ENCODE measurements at places on chromosomes 16 and 17.
A peak's percentile ranks its signal among the peaks of the same experiment; 100 is the strongest.

GRCh38 chr17:69579961-69580677, 165.6 kb downstream of the MAP2K6 start:
- DNase-seq: no peak

GRCh38 chr16:62386411-62386810, 350.2 kb upstream of the CDH8 start:
- DNase-seq: no peak

DNA sequence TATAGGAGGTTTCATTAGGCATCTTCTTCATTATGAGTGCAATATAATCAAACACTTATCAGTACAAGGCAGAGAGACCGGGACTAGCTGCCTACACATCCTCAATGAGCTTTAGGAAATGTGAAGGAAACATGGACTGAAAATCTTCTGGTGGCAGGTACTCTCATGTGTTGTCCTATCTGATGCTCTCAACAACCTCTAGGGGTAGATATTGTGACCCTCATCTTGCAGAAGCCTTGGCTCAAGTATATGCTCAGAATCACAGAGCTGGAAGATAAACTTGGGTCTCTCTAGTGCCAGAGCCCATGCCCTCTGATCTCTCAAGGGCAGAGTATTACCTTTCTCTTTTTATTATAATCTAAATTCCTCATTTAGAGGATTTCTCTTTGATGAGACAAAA, 181.6 kb upstream of the C17orf78 start:
- no peak for DNase-seq

DNA sequence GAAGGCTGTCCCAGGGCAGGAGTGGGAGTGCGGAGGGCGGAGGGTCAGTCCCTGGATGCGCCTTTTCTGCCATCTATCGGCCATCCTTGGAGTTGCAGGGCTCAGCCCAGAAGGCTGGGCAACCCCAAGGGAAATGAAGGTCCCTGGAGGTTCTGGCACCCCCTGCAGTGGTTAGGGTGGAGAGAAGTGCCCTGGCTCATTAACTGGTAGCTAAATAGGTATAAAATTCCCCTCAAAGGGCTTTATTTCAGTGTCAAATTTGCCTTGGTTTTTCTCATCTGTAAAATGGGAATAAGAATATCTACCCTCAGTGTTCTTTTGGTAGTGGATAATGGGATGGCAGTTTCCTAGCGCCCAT, 22.4 kb downstream of the C17orf75 start:
- peak; percentile 77 for DNase-seq

DNA sequence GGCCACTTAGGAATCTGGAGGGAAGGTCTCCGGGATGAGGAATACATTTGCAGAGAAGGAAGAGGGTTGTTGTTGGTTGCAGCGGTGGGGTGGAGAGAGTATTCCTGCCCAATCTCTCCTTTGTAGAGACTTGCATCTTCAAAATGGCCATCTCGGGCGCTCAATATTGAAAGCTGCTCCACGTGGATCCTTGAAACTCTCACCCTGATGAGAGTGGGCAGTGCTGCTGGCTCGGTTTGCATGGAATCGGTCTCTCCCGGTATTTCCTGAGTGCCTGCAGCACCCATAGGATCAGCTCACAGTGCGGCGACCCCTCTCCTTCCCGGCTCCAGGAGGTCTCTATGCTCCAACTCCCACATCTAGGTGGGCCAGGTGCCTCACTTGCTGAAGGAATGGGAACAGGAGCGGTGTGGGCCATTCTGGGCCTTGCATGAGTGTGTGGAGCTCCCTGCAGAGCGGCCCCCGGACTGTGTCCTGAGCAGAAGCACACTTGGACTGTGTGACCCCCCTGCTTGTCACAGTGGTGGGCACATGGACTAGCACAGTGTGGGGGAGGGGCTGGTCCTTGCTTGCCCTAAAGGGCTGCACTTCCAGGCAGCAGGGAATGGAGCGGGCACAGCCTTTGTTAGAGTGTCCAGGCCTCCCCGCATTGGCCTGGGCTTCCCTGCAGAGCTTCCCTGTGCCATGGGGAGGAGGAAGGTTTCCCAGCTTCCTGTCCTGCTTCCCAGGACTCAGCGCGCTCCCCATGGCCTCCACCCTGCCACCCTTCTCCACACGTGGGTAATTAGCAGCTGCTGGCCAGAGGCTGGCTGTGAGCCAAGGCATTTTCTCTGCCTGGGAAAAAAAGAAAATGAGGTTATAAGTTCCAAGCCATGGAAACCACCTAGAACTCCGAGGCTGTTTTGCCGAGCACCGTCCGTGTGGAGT, 139.3 kb downstream of the IRF8 start:
- DNase-seq: no peak

DNA sequence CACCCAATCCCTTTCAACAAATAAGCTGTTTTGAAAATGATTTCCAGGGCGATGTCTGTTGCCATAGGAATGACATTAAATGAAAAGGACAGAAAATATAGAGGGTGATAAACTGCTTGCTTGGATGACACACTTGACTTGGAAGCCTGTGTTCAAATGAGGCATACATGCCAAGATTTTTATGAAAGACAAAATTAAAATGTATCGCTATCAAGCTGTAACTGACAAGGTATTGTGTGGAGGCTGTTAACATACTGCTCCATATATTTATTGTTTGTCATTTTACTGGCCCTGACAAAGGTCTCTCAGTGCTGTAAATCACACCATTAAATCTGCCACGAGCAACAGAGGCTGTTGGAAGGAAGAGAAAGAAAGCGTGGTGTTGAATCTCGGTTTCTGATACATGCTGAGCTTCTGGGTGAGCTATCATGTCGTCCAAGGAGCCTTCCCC, 456.2 kb upstream of the SALL1 start:
- no peak for DNase-seq

DNA sequence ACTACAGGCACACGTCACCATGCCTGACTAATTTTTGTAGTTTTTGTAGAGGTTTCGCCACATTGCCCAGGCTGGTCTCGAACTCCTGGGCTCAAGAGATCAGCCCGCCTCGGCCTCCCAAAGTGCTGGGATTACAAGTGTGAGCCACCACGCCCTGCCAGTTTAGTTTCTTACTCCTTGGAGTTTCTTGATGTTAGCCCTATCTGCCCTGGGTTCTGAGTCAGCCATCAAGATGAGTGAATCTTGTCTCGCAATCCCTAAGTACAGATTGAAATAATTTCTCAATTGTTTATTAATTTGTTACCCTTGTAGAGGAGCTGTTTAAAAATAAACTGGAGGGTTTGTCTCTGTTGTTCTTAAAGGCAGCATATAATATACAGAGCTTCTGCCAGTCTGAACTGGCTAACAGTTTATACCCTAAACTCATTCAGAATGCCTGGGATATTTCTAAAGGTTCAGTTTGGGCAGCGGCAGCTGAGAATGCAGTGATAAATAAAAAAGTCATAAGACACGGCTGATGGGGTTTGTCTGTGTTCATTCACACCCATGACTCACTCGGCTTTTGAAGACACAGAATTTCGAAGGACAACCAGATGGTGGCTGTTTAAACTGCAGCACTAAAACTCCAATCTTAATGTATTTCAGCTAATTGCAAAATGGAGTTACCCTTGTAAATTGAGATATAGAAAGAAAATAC, 39.6 kb downstream of the GPRC5B start:
- no peak for DNase-seq

DNA sequence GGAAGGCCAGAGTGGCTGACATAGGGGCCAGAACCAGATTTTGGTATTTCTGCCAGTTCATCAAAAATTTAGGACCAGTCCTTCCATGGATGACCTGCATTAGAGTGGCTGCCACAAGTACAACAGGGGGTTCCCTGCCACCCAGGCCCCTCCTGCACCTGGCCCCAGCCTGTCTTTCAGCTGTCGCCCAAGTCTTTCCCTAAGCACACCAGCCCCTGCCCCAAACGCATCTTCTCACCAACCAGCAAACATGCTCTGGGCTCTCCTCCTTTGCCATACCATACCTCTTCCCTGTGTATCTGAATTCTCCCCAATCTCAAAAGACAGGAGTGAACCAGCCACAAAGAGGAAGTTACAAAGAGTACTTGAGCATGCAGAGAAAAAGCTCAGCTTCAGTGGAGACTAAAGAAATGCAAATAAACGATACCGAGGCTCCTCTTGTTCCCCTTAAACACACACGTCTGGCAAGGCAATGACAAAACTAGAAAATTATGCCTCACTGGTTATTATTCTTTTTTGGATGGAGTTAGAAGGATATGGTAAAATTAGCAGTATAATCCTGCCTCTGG, 130.6 kb downstream of the DYNLRB2 start:
- DNase-seq: no peak

DNA sequence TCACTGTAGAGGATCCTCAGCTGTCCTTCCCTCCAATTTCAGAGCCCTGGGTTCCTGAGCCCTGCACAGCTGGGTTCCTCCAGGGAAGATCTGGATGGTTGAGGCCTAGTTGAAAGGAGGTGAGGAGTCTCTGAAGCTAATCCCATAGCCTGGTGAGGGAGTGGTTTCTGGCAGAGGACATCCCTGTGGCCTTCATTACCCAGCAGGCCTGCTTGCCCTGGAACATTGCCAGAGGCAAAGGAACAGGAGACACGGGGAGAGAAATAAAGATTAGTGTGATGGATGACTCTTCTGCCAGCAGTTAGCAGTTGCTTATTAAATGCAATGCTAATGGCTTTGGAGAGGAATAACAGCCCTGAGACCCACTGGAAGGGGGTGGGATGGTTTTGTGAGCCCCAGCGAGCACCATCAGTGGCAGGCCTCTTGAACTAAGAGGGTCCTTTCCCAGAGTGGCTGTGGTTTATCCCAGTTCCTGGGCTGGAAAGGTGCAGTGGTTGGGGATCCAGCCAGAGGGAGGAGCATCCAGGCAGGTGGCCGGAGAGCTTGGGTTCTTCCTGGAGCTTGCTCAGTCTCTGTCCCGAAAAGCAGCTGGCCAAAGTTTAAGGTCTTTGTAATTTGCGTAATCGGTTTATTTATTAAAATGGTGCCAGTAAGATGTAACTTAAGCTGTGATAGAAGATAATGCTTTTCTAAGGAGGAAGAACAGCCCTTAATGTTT, 209.7 kb downstream of the CCDC182 start:
- DNase-seq: no peak

DNA sequence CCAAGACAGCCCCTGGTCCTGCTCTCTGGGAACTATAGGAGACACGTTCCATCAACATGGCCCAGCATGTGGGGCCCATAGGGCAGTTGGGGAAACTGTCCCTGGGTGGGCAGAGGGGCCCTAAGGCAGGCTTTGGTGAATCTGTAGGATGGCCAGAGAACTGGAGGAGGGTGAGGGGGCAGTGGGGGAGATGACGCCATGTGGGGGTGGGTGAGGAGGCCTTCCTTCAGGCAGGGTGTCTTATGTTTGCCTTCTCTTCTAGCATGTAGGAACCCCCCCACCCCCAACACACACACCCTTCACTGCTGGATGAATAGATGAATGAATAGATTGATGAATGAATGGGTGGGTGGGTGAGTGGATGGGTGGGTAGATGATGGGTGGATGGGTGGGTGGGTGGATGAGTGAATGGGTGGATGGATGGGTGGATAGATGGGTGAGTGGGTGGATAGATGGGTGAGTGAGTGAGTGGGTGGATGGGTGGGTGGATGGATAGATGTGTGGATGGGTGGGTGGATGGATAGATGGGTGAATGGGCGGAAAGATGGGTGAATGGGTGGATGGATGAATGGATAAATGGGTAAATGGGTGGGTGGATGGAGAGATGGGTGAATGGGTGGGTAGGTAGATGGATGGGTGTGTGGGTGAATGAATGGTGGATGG, 2.5 kb upstream of the CBFA2T3 start:
- DNase-seq: no peak

DNA sequence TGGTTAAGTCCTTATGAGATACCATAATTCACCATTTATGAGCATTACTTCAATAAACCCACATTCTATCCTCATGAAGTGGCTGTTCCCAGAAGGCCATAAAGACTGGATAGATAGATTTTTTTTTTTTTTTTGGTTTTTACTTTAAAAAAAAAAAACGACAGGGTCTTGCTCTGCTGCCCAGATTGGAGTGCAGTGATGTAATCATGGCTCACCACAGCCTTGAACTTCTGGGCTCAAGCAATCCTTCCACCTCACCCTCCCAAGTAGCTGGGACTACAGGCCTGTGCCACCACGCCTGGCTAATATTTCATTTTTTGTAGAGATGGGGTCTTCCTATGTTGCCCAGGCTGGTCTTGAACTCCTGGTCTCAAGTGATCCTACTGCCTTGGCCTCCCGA, 102.3 kb downstream of the XYLT1 start:
- no peak for DNase-seq

DNA sequence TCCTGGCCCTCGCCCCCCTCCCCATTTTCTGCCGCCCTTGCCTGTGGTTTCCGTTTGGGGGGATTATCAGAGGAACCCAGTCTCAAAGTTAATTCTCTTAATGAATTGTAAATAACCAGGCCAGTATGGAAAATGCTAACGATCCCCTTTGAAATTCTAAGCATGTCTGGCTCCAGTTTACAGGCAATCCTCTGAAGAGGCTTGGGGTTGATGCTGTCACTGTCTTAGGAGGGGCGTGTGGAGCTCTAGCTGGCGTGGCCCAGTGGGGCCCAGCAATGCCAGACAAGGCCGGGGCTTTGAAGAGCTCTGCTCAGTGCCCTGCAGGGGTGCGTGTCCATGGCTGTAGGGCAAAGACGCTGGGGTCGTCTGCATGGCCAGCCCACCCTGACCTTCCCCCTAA, 164.6 kb downstream of the CYLD start:
- DNase-seq: no peak

- no peak for DNase-seq
Observed at GRCh38 chr17:72474719-72475477, 354.1 kb downstream of the SOX9 start.

DNA sequence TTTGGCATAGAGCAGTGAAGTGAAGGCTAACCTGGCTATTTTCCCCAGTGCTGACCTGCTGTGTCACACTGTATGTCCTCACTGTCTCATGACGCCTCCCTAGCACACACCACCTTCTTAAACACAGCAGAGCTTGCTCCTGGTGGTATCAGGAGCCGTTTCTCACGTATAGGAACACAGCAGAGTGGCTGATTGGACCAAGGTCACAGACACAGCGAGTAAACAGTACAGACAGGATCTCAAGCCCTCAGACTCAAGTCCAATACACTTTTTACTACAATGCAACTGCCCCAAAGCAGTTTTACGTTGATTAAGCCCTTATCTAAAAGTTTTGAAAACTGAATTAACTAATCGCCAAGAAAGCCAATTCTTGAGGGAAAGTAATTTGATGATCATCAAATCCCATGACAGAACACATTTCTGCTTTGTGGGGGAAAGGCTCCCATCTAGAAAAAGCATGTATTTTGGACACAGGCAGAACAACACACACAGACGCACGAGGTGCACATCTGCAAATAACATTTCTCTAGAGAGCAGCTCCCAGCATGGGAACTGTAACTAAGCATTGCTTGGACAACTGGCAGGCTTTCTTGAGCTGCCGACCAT, 15.2 kb downstream of the ARHGAP17 start:
- no peak for DNase-seq

DNA sequence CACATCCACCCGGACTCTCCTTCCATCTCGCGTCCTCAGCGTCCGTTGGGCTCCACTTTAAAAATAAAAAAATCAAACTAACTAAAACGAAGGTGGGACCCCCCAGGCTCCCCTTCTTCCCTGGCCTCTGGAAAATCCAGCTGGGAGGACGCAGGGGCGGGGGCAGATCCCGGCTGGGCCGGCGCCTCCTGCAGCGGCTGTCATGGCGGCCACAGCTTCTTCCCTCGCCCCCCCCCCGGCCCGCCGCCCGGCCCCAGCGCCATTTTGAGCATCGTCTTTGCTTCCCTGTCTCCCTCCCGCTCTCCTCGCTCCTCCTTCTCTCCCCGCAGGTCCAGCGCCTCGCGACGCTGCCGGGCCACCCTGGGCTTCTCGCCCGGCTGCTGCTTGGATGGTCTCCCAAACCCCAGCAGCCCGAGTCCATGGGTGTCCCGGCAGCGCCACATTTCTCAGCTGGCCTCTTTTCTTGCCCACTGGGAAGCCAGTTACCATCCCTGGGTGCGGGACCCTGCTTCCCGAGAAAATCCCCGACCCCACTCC, 3.3 kb downstream of the HOXB2 start:
- DNase-seq: peak; percentile 49

Measured in activated naive CD4-positive, alpha-beta T cell treated with anti-CD3 and anti-CD28 coated beads, Interleukin-2, amount 50 U/mL, for 16 hours (primary cell).